Peyer's patch (tissue), 4 donors: ENCODE measurements at places on chromosomes 2 and 18.
A peak's percentile ranks its signal among the peaks of the same experiment; 100 is the strongest.

DNA sequence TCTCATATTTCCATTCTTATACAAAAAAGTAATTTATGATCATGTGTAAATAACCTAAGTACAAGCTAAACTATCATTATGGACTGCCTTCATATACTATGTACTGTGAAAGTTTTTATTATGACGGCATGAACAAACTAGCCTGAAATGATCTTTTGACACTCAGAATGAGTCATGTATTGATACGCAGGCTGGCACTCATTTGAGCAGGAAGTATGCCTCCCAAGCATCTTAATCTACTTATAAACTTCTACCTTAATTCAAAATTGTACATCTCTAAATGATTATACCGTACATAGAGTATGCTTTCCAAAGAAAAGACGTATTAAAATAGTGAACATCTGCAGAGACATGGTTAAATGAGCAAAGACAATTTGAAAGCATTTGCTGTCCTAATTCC lies 207.1 kb upstream of the SPOPL start:
- no peak for DNase-seq

DNA sequence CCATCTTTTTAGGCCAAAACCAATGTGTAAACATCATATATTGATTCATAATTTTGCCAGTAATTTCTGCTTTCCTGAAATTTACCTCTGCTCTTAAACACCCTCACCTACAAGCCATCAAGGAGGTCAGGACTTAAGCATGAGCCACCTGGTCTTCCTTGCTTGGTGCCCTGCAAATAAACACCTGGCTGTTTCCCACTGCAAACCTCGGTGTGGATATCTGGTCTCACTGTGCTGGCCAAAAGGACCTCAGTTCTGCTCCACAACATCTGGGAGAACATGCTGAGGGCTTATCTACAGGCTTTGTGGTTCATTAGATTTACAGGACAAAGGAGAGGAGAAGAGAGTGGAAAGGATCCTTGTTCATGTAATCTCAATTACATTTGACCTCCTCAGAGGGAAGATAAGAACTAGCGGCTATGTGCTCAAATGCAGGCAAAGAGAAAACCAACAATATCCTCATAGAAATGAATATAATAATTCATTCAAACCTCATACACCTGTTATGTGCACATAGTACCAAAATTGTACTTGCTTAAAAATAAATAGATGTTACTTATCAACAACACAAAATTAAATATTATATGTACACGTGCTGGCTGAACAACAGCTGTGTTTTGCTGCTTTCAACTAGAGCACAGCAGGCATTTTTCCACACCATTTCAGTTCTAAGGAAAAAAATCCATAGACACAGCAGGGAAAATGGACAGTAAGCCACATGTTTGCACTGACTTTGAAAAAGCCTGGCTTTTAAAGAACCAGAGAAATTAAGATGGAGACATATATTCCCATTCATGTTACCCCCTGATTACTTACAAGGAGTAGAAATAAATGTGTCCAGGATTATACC lies 465.1 kb downstream of the LPIN1 start:
- DNase-seq: no peak

- peak; percentile 36 for DNase-seq
Measured at GRCh38 chr2:239462671-239463506, 62.1 kb upstream of the HDAC4 start.

- peak; percentile 59 for DNase-seq
Measured at GRCh38 chr18:22115573-22115972, 53.8 kb upstream of the GATA6 start.

- DNase-seq: no peak
Measured at GRCh38 chr2:171822525-171823322, 71.3 kb downstream of the SLC25A12 start.

GRCh38 chr18:24877546-24877945 lies 417.1 kb downstream of the HRH4 start:
- DNase-seq: no peak

DNA sequence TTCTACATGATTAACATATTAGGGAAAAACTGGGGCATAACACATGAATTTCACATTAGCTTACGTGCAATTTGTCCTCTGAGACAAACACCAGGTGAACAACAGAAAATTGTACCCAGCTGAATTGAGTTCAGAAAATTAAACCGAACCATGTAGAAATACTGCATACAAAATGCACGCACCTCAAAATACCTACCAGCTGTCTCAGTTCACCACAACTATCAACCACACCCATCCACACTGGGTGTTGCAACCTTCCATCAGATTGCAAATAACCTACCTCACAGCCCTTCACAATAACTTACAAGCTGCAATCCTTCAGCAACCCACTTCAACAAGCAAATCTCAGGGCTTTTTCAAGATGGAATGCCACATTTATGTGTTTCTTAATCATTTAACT lies 55.9 kb downstream of the UNC50 start:
- no peak for DNase-seq

DNA sequence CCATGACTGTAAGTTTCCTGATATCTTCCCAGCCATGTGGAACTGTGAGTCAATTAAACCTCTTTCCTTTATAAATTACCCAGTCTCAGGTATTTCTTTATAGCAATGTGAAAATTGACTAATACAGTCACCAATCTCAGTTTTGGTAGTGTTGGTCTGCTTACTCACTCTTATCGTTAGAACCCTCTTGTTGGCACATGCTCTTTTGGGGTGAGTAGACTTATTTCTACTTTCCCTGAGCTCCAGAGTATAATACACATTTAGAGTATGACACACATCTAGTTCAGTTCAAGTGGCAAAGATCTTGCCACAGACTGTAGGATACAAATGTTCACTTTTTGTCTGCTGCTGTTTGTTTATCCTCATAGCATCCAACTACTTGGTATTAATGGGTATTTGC lies 347.5 kb upstream of the CELF4 start:
- no peak for DNase-seq

DNA sequence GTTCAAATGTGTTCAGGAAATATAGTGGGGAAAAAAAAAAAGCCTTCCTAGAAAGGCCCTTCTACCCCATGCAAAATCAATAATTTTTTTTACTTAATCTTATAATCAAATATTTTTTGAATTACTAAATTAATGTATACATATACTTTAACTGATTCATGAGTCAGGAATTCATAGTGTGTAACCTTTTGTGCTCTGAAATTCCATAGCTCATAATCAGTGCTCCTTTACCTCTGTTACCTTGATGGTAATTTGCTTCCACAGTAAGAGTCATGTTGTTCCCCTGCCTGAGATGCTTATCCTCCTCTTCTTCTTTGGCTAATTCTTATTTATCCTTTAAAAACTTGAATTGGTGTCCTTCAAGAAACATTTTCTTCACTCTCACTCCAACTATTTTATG lies 414.2 kb downstream of the THSD7B start:
- no peak for DNase-seq

GRCh38 chr18:52451851-52452250 lies 111.9 kb downstream of the DCC start:
- no peak for DNase-seq

- DNase-seq: no peak
Measured at GRCh38 chr18:29892960-29893558, 1149.5 kb downstream of the DSC3 start.

DNA sequence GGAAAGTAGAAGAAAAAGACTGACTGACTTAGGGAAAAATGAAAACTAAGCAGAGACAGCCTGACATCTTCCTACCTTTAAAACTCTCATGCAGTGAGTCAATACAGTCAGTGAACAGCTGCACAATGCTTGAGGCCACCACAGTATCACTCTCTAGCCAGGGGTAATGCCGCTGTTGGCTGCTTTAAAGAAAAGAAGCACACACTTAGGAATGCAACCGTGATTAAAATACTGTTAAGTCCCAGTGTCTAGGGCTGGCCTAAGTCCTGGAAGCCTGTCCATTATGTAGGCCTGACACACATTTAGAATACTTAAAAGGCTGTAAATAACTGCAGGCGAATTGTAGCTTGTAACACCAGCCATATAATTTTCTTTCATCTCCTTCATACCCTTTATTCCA lies 50.7 kb downstream of the SIGLEC15 start:
- no peak for DNase-seq

DNA sequence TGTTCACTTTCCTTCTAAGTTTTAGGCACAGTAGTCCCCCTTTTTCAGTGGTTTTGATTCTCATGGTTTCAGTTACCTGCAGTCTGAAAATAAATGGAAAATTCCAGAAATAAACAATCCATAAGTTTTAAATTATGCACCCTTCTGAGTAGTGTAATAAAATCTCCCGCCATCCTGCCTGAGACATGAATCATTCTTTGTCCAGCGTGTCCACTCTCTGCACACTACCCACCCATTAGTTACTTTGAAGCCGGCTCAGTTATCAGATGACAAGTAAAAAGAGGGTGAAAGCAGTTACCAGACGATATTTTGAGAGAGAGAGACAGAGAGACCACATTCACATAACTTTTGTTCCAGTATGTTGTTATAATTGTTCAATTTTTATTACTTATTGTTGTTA lies 400.5 kb downstream of the TMX3 start:
- DNase-seq: no peak

DNA sequence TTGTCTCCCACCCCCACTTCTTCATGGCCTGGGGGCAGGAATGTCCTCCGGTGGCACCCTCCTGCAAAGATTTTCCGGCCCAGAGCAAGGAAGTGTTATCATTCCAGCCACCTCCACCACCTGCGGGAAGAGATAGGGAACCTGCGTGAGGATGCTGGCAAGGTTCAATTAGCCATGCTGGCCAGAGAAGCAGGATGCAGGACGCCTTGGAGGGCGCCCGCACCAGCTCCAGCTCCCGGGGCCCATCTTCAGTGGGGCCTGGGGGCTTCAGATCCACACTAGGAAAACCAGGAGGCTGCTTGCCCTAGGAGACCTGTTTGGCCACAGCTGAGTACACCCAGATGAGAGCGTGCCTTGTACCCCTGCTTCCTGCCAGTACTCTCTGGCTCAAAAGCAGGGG lies 113.7 kb downstream of the CLIP4 start:
- no peak for DNase-seq

- no peak for DNase-seq
Measured at GRCh38 chr2:6665093-6666045, 200.3 kb downstream of the CMPK2 start.

- DNase-seq: no peak
Measured at GRCh38 chr2:138147796-138148195, 183.5 kb downstream of the HNMT start.

GRCh38 chr2:61438670-61439069 lies 32.2 kb downstream of the USP34 start:
- DNase-seq: no peak

- DNase-seq: no peak
Measured at GRCh38 chr2:98709535-98709934, 21.4 kb downstream of the MGAT4A start.

- DNase-seq: no peak
Measured at GRCh38 chr18:58803978-58804377, 60.7 kb upstream of the ZNF532 start.

DNA sequence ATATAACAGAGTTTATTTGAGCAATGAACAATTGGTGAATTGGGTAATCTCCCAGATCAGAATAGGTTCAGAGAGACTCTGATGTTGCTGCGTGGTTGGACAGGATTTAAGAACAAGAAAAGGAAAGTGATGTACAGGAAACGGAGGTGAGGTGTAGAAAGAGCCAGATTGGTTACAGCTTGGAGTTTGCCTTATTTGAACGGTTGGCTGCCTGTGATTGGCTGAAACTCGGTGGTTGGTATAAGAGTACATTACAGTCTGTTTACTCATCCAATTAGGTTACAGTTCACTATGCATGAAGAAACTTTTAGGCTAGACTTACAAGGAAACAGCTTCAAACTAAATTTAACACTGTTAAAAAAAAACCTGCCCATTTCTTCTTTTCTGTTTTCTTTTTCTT lies 68.0 kb upstream of the CABLES1 start:
- DNase-seq: no peak

DNA sequence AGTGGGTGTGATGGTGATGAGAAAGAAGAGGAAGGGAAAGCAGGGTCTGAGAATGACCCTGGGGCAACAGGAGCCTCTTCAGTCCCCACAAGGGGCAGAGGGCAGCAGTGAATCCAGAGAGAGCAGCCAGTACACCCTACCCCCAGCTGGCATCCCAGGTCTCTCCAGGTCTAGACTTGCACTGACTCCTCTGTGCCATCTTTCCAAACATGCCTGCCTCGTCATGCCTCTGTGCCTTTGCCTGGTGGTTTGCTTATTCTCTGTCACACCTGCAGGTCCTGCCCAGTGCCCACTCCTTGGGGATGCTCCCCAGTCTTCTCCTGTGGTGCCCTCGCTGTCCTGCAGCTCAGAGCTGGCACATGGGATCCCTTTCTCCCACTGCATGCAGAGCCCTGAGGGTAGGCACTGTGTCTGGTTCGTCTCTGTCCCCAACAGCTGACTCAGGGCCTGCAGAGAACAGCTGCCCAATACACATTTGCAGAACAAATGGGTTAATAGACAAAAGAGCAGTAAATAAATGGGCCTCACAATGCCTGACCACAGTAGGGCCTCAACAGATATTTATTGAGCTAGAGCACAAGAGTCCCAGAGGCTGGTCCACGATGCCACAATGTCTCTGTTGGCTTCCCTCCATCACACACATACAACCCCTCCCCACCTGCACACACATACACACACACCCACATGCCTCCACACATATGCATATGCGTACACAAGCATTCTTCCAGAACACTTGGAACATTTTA lies 89.8 kb downstream of the HS1BP3 start:
- DNase-seq: no peak

DNA sequence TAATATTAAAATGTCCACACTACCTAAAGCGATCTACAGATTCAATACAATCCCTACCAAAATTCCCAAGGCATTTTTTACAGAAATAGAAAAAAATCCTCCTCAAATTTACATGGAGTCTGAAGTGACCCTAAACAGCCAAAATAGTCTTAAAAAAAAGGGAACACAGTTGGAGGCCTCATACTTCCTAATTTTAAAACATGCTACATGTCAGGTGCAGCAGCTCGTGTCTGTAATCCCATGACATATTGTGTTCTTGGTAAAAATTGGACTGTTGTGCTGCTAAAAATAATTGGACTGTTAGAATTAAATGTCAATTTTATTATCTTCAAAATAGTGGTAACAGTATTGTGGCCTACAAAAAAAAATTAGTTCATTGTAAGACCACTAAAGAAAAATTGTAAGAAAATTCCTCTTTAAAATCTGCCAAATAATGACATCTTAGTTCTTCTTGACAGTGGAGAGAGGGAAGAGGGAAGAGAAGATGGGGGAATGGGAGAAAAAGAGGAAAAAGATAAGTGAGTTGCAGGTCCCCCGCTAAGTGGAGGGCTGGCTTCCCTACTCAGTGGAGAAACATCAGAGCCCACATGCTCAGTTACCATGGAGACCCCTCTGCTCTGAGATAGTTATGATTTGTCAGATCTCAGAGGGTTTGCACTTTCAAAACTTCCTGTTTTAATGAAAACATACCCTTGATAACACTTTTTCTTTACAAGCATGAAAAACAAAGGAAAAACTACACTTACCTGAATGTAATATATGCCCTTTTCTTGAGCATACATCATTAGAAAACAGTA lies 46.5 kb downstream of the UNC50 start:
- DNase-seq: peak; percentile 53

GRCh38 chr18:32771169-32771751 lies 1.6 kb downstream of the KLHL14 start:
- peak; percentile 47 for DNase-seq
